ENCODE measurements at places on chromosomes 4 and X.

DNA sequence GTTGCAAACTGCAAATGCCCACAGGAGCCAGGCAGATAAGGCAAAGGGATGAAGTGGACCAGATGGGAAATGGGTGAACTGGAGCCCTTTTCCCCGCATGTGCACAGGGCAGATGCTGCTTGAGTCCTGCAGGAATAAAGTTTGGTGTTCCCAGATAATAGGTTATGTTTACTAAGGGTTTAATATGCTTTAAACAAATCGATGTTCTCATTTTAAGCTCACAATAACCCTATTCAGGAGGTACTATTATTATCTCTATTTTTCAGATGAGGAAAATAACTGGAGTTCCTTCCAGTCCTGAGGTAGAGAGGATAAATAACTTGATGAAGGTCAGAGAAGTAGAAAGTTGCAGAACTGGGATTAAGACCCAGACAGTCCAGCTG is 77.3 kb downstream of the LRRC66 start:
- no peak for DNase-seq

GRCh38 chr4:158236304-158237030 is 26.2 kb downstream of the TMEM144 start:
- DNase-seq = no peak

DNA sequence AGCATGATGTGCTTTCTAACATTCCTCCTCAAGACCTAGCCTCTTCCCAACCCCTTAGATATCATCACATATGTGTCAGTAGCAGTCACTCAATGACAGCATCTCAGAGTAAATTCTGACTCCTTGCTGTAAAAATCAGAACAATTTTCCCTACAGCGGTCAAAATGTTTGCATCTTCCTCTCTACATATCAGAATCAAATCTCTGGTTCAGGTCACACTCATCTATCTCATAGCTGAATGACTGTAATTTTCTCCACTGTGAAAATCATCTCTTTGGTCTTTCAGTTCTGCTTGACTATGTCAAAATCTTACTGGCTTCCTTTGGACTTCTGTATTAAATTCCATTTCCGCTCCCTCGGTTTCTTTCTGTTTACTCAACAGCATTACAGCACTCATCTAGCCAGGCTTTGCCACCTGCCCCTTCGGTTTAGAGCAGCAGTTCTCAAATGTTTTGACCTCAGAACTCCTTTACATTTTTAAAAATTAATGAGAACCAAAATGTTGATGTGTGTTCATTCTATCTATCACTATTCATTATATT is 57.3 kb downstream of the AGA start:
- no peak for DNase-seq

DNA sequence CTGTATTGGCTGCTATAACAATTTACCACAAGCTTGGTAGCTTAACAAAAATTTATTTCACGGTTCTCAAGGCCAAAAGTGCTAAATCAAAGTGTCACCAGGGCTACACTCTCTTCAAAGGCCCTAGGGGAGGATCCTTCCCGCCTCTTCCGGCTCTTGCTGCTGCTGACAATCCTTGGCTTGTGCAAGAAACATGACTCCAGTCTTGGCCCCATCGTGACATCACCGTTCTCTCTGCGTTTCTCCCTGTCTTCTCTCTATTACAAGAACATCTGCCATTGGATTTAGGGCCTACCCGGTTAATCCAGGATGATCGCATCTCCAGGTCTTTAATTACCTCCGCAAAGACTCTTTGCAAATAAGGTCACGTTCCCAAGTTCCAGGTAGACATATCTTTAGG is 10.4 kb upstream of the CLCN4 start:
- DNase-seq = no peak

DNA sequence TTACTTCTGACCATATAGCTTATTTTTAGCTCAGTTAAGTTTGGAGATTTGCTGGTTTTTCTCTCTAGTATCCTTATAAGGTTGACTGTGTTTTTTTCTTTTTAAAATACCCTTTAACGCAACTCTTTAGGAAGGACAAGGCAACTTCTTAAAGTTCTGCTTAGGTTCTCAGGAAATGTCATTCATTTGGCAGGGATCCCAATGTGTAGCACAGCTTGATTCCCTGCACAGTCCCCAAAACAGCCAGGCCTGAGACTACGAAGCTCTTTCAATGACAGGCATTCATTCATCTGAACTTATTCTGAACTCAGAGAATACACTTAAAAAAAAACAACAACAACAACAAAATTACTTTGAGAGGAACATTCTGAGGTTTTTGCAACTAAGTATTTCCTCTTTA is 1765.8 kb downstream of the PCDH7 start:
- DNase-seq = no peak

DNA sequence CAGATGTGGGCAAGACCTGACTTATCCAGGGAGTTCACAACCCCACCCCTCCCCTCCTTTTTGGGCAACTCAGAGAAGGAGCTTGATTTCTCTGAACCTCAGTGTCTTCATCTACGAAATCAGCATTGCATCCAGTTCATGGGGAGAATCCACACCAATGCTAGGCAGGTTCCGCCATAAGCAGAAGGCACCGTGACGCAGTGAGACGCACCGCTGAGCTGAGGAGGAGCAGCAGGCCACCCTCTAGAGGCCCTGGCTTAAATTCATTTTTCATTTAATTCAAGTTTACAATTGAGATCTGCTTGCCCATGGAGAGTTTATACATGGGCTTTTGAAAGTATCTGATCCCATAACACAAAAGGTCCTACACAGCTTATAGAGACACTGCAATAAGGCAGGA is 55.7 kb downstream of the CPZ start:
- no peak for DNase-seq

DNA sequence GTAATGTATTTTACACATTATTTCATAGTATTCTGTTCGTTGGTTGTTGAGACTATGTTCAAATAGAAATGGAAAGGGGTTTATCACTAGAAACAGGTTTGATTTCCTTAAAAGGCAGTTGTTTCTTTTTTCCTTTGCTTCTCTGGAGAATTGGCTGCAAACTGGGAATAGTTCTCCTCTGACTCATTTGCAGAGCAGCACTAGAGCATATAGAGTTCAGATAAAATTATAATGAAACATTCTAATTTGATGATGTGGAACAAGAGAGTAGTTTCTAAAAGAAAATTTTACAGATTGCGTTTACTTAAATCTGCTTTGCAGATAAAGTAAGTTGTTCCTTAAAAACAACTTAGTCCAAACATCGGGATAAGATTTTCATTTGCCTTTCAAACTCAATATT is 29.7 kb downstream of the SYNPO2 start:
- peak; percentile 81 for DNase-seq

DNA sequence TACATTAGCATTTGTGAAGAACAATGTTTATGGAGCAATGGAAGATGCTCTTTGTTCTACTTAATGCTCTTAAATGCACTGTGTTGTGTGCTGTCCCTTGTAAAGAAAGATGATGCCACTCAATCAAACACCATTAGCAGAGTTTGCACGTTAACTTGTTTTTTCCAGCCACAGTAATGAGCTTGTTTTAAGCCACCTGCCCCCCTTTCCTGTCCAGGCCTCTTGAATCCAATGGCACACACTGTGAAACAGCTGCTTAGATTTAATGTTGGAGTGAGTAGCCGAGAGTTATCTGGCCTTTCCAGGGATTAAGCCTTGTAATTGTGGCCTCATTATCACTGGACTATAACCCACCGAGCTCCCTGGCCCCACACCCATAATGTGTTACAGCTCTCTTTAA is 86.0 kb downstream of the PAK3 start:
- DNase-seq = no peak

DNA sequence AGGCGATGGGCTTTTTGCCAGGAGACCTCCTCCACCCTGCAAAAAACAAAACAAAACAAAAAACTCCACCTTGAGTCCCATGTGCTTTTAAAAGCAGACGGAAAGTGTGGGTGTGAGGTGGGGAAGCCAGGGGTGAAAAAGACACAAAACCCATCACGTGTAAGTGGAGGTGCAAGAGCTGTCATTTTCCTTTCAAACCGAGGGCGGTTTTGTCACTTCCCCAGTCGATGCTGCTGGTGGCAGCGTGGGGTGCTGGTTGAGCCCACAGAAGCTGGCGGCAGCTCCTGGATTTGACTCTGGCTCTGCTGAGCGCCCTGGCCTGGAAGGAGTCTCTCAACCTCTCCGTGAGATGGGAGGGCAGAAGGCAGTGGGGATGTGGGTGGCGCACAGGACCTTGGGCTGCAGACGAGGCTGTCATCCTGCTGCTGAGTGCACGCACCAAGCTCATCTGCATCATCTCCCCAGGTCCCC is 110.0 kb downstream of the PSAPL1 start:
- no peak for DNase-seq

DNA sequence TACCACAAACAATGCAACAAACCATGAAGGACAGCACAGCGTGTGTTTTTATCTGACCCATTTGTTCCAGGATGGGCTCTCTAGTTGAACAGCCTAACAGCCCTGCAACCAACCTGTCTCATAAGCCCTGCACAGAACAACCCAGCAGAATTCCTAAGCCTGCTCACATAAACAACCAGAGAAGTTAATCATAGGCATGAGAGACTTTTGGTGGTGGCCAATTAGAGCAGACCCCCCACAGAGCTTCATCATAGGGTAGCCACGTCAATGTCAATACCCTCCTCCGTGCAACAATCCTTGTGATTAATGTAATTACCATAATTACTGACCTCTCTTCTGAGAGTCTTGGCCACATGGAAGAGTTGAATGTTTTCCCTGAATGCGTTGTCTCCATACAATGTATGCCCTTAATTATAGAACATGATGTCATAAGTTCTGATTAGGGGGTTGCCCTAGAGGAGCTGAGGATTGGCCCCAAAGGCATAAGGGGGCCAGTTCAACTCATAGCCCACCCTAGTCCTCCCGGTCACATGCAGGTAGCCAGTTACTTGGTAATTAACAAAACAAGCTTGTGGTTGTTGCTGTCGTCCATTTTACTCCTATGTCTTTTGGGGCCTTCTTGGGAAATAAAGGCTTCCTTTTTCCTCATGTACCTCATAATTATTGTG is 92.7 kb downstream of the SYNPO2 start:
- no peak for DNase-seq

GRCh38 chrX:68409194-68409593 is 24.1 kb downstream of the OPHN1 start:
- no peak for DNase-seq

- peak; percentile 64 for DNase-seq
Observed at GRCh38 chrX:40947276-40947675, 138.0 kb upstream of the USP9X start.

DNA sequence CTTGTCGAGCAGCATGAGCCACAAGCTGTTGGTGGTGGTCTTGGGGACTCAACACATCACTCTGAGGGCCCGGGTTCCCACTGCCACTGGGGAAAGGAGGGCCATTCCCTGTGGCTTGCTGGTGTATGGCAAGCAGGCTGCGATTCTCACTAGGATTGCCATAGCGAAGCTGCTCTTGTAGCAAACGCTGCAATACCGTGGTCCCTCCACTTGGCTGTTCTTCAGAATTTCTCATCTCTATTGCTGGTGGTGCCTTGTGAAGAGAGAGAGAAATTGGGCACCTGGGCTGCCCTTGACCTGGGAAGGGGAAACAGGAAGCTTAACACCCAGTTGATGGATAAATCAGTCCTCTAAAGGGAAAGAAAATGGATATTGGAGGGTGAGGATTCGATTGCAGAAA is 17.7 kb downstream of the AMOT start:
- no peak for DNase-seq

- DNase-seq = no peak
Observed at GRCh38 chrX:17655211-17656034, 81.9 kb upstream of the SCML1 start.

GRCh38 chr4:2799224-2799911 is 6.5 kb downstream of the SH3BP2 start:
- DNase-seq = no peak

DNA sequence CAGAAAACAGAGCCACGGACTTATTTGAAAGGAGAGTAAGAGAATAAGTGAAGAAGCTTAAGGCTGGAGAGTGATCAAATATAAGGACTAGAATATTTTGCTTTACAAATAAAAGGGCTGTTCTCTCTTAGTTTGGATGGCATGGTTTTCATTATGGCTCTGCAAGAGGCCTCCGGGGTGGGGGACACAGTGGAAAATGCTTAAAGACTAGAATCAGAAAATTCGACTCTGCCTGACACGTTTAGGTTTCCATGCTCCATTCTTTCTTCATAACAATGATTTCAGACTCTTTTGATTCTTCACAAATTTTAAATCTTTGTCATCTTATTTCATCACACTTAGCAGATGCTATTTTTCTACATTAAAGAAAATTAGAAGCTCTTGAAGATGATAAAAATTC is 632.4 kb upstream of the BOD1L1 start:
- no peak for DNase-seq

- no peak for DNase-seq
Observed at GRCh38 chrX:121013897-121014455, 28.4 kb upstream of the CT47A1 start.

- no peak for DNase-seq
Observed at GRCh38 chrX:38004046-38004445, 2.3 kb upstream of the SYTL5 start.

- DNase-seq = peak; percentile 20
Observed at GRCh38 chr4:53605783-53606182, 14.5 kb upstream of the LNX1 start.

GRCh38 chrX:70445951-70446350 is 1.3 kb downstream of the DLG3 start:
- DNase-seq = no peak

- DNase-seq = no peak
Observed at GRCh38 chr4:59770601-59771264, 1429.4 kb upstream of the ADGRL3 start.

- DNase-seq = no peak
Observed at GRCh38 chr4:127448986-127449385, 183.8 kb upstream of the INTU start.

DNA sequence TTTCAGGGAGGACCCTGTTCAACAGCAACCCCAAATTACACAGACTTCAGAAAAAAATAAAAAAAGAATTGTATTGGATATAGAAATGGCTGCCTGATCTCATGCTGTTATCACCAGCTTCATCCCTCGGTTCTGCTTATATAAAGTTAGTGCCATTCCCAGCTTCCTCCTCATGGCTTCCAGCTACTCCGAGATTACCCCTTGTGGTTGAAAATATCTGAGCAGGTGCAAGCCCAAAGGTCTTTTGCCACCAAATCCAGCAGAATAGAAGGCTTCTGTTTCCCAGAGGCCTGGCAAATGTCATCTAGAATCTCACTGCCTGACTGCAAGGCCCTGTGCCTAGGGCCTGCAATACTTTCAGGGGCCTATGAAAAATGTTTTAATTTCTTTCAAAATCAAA is 13.8 kb upstream of the HPGDS start:
- no peak for DNase-seq

GRCh38 chr4:2301806-2302205 is 39.9 kb upstream of the MXD4 start:
- no peak for DNase-seq

DNA sequence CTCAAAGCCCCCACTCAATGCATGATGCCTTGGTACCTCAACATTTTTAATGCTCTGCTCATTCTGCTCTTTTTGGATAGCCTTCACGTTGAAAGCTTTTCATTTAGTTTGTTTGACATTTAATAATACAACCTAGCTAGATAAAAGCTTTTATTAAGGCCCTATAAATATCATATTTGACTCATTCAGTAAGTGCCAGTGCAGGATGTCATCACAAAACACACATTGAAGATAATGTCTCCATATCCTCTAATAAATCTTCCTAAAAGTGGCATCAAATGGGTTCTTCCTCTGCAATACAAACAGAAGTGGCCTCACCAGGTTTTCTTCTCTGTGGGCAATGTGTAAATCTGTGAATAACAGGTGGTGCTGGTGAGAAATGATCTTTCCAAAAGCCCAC is 12.0 kb upstream of the PCYT1B start:
- no peak for DNase-seq

All from NCI-H226 (cell line).